H9 (cell line): ENCODE measurements at places on chromosomes 7 and 10. TPM values are rescaled to one million over a fixed set of nuclear protein-coding genes. Genes with fewer than 3 reads are reported as not detected.

GRCh38 chr7:94389381-94389780, 5.3 kb upstream of the COL1A2 start:
- no peaks in the 10 kb centered on the region for H3K36me3 ChIP-seq
- DNase-seq: no peak
- H3K4me3 ChIP-seq: no peak overlapping the region

DNA sequence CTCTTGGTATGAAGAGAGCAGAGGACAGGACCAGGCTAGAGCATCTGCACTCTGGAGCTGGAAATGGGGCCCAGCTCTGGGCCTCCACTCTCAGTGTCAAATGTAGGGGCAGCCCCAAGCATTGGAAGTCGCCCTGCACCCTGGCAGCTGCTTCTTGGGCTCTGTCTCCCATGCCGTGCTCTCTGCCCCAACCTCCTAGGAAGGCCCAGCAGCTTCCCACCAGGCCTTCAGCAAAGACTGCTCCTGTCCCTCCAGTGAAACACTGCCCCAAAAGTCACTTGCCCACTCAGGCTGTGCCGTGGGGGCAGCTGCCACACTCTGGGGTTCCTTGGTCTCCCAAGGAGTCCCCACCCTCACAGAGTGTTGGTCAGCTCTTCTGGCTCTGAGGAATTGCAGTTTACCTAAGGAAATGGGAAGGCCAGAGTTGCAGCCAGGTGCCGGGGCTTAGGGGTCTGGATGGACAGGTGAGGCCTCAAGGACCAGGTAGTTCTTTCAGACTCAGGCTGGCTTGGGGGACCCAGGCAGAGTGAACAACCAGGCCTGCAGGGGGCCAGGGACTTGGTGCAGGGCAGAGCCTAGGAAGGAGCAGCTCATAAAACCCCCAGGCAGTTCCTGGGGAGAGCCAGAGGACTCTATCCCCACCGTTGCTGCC, 9.4 kb upstream of the OPN4 start:
- H3K27ac ChIP-seq: no peak overlapping the region
- H3K36me3 ChIP-seq: peaks cover 7% of the 10 kb centered on the region
- no peaks in the 10 kb centered on the region for H3K27me3 ChIP-seq
- peak; percentile 28 for DNase-seq
- no peak overlapping the region for H3K4me3 ChIP-seq
- no peaks in the 10 kb centered on the region for H3K4me1 ChIP-seq

OR2A5 gene
- total RNA-seq: not detected in 2 replicates

TUBAL3 gene
- total RNA-seq: not detected in 2 replicates

SERPINE1 gene
- total RNA-seq: 11.5 and 13.0 TPM in 2 replicates
